ENCODE measurements at places on chromosomes 1 and 21.
A peak's percentile ranks its signal among the peaks of the same experiment; 100 is the strongest.

DNA sequence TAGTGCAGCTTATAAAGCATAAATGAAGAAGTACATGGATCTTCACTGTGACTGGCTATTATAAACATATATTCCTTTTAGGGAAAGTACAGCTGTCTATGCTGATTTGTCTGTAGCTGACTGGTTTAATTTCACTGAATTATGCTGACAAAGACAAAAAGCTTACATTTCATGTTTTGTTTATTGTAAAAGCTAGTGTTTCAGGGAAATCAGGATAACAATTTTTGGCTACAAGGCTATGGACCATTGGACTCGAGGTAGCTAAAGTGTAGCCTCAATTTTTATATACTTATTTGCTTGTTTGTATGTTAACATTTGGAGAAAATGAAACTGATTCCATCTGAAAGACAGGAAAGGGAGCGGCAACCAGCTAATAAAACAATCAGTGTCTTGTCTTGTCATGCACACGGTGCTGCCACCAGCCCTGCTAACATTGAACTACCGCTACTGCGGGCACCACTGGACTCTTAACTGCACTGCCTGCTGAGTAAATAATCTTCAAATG is 480.2 kb downstream of the COL11A1 start:
- peak; percentile 75 for DNase-seq

DNA sequence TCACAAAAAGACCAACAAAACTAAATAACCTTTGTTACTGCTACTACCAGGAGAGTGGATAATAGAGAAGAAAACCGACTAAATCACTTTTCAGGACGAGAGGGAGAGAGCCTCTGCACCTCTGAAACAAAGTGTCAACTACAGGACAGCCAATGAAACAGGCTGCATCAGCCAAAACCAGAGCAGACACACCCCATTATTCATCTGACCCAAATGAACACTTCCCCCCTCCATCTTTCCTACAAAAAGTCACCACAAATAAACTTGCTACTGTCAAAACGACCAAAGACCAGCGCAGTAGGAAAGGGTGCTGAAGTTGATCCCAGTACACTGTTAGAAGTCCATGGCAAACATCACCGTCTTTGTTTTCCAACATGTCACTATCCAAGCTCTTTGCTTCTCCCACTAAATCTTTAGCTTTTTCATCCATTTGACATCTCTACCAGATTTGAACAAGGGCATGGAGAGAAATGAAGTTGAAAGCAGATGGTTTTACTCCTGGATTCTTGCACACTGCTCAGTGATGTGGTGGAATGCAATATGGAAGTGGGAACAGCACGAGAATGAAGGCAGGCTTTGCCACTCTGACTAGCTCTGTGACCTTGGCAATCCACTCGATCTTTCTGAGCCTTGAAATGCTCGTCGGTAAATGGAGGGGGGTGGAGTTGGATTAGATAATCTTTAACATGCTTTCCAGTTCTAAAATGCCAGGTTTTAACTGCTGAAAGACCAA is 20.5 kb downstream of the DSTYK start:
- DNase-seq, result no peak

- no peak for DNase-seq
Measured at GRCh38 chr21:29350246-29350779, 51.6 kb downstream of the BACH1 start.

GRCh38 chr1:222033450-222033849 is 291.6 kb upstream of the DUSP10 start:
- DNase-seq, result no peak

DNA sequence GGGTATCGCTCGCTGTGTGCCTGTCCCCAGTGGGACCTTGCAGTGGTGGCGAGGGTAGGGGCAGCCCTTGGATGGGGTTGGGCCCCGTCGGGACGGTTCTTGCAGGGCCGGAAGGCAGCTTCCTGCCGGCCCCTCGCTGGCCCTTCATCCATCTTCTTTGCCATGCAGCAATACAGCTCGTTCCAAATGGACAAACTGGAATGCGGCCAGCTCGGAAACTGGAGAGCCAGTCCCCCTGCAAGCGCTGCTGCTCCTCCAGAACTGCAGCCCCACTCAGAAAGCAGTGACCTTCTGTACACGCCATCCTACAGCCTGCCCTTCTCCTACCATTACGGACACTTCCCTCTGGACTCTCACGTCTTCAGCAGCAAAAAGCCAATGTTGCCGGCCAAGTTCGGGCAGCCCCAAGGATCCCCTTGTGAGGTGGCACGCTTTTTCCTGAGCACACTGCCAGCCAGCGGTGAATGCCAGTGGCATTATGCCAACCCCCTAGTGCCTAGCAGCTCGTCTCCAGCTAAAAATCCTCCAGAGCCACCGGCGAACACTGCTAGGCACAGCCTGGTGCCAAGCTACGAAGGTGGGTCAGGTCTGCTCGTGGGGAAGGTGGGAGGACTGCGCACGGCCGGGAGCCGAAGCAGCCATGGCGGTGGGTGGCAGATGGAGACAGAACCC is 45.8 kb downstream of the SIM2 start:
- peak; percentile 77 for DNase-seq

DNA sequence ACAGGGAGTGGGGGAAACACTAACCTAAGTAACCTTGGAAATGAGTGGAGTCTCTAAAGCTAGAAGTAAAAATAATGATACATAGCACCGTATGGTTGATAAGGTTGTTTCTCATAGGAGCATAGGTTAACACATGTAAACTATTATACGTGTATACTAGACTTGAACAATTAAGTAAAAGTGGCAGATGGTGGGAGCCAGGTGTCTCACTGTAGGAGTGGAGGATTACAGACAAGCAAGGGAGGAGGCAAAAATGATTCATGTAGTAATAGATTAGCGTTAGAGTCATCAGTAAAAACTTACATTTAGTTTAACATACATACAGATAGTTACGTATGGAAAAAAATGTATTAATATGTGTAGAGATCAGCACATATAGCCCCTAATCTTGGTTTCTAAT is 138.4 kb upstream of the DSCAM start:
- DNase-seq, result no peak

DNA sequence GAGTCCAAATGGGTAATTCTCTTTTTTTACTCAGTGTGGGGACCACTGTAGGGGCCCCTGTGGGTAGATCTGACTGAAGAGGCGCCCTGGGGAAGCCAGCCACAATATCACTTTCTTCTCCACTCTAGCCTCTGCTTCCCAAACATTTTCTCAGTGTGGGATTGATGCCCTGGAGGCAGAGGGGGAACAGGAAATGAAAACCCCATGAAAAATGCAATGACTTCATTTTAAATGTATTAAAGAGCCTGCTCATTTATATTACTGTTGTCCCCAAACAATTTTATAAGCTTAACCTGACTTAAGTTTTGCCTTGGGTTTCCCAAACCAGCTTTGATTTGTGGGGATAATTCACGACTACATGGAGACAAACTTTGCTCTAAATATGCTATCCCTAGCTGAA is 181.9 kb downstream of the C1orf94 start:
- no peak for DNase-seq

DNA sequence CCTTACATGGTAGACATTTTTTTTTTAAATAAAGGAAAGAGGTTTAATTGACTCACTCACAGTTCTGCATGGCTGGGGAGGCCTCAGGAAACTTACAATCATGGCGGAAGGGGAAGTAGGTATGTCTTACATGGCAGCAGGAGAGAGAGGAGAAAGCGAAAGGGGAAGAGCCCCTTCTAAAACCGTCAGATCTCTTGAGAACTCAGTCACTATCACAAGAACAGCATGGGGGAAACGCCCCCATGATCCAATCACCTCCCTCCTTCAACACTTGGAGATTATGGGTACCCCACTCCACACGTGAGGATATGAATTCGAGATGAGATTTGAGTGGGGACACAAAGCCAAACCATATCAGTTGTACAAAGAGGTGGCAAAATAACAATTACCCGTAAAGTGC is 301.7 kb downstream of the GRIK1 start:
- DNase-seq, result no peak

DNA sequence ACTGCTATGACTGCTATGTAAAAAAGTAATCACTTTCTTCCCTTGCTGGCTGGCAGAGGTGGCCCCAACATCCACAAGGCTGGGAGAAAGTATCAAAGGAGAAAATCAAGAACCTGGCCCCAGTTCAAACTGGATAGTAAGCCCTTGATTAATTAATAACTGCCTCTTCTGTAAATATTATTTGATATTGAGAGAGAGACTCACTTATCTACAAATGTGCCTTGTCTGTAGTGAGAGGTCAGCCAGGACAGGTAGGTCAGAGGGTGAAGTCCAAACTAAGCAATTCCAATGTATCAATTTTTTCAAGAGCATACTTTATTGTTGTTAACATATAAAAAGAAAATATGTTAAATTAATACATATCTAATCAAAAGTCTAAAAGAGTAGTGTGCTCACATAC is 23.8 kb upstream of the TARBP1 start:
- no peak for DNase-seq

GRCh38 chr1:233864578-233864977 is 39.9 kb upstream of the SLC35F3 start:
- no peak for DNase-seq

DNA sequence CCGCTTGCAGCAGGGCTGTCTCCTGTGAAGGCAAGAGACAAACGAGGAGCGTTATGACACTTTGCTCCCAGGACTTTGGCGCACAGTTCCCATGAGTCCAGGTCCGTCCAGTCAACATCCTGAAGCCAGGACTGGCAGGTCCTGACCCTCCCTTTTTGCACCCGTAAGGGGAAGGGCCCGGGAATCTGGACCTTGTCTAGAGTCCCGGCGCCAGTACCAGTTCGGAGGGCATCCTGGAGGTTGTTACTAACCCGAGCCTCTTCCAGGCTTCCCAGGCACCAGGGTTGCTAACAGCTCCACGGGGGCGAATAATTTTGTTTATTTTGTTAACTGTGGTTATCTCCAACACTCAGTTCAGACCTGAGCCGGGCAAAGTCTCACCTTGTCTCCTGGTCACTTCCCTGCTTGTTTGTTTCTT is 682 bp upstream of the RWDD3 start:
- no peak for DNase-seq

GRCh38 chr1:100909018-100909417 is 13.1 kb downstream of the SLC30A7 start:
- DNase-seq, result no peak

DNA sequence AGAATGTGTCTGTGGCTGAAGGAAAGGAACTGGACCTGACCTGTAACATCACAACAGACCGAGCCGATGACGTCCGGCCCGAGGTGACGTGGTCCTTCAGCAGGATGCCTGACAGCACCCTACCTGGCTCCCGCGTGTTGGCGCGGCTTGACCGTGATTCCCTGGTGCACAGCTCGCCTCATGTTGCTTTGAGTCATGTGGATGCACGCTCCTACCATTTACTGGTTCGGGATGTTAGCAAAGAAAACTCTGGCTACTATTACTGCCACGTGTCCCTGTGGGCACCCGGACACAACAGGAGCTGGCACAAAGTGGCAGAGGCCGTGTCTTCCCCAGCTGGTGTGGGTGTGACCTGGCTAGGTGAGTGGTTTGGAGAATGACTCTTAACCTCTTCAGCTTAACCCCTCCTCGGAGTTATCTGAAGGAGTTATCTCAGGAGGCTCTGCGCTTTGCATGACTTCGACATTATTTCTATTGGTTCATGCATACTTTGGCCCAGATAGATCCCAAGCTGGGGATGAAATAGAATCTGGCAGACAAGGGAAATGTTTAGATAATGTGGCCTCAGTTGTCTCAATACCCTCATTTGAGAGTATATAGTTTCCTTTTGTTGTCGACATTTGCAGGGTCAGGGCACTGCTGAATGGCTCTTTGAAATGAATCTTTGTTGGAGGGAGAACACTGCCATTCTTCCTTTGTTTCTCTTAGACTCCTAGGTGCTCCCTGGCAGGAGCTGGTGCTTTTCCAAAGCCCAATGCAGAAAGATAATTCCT is 39.7 kb downstream of the PTGFRN start:
- no peak for DNase-seq

DNA sequence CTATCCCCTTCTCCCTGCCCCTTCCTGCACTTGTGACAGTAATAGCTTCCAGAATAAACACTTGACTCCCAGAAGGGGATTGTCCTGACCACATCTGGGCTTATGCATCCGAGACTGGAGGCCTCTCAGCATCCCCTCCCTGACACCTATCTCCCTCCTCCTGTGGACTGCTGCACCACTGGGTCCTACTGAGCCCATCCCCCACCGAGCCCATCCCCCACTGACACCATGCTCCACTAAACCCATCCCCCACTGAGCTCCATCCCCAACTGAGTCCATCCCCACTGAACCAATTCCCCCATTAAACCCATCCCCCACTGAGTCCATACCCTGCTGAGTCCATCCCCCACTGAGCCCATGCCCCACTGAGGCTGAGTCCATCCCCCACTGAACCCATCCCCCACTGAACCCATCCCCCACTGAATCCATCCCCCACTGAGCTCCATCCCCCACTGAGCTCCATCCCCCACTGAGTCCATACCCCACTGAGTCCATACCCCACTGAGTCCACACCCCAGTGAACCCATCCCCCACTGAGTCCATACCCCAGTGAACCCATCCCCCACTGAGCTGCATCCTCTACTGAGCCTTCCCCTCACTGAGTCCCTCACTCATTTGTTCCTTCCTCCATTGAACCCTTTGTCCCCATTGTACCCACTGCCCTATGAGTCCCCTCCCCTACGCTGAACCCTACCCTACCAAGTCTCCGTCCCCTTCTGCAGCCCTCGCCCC is 5.6 kb downstream of the PDZK1IP1 start:
- DNase-seq, result no peak

- no peak for DNase-seq
Measured at GRCh38 chr21:45524756-45525152, 17.5 kb downstream of the SLC19A1 start.

DNA sequence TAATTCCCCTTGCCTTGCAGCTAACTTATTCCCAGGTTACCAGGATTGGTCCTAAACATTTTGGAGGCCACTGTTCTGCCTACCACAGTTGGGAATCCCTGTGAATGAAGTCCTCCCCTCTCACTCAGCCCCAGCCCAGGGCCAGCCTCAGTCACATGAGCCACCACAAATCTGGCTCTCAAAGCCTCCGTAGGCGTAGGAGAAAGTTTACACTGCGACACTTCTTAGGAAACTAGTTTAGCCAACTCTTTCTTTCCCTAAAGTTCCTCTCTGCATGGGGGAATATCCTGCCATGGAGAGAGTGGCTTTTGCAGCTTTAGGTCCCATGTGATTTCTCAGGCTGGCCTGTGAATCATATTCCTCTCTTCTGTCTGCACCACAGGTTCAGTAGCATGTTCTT is 45.7 kb upstream of the ETV3 start:
- DNase-seq, result no peak

GRCh38 chr1:10943991-10944730 is 68.3 kb upstream of the TARDBP start:
- peak; percentile 96 for DNase-seq

DNA sequence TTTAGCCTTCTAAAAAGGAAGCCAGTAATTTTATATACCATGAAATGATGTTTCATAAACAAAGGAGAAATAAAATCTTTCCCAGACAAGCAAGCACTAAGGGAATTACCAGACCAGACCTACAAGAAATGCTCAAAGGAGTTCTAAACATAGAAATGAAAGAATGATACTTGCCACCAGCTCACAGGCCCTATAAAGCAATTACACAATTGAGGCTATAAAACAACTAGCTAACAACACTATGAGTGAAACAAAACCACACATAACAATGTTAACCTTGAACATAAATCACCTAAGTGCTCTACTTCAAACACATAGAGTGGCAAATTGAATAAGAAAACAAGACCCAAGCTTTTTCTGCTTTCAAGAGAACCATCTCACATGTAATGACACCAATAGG is 123.8 kb downstream of the BARHL2 start:
- no peak for DNase-seq

Data from NCI-H1105 treated with DMSO at 0.1 percent for 48 hours (cell line).